ENCODE measurements at places on chromosomes 4 and X. TPM values are rescaled to one million over a fixed set of nuclear protein-coding genes. Genes with fewer than 3 reads are reported as not detected.
A peak's percentile ranks its signal among the peaks of the same experiment; 100 is the strongest.

- no peaks in the 10 kb centered on the region for H3K36me3 ChIP-seq
- H3K4me1 ChIP-seq, result no peaks in the 10 kb centered on the region
- no peak overlapping the region for H3K27ac ChIP-seq
- DNase-seq, result no peak
- no peaks in the 10 kb centered on the region for H3K27me3 ChIP-seq
These were observed 133.8 kb upstream of the TACR3 start for GRCh38 chr4:103853627-103854026.

DNA sequence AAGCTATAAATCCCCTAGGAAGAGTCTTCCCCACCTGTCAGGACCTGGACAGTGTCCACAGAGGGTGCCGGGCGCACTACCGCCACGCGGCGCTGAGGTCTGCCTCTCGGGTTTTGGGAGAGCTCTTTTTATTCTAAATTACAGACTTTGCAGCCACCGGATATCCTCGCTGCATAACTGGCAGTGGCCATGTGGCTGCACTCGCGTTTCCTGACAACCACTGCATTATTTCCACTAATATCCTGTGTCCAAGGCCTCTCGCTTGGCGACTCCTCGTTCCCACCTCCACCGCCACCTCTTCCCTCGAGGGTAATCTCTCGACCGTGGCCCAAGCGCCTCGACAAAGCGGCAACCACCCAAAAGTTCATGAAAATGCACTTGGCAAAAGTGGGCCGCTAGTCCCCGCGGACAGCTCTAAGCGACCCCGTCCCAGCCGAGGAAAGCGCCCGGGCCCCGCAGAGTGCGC is 512 bp upstream of the TMEM131L start:
- no peaks in the 10 kb centered on the region for H3K36me3 ChIP-seq
- H3K4me1 ChIP-seq, result no peaks in the 10 kb centered on the region
- peaks cover 21% of the 10 kb centered on the region for H3K27me3 ChIP-seq
- DNase-seq, result no peak
- H3K27ac ChIP-seq, result no peak overlapping the region
- H3K4me3 ChIP-seq, result peak overlapping the region; percentile 81

DNA sequence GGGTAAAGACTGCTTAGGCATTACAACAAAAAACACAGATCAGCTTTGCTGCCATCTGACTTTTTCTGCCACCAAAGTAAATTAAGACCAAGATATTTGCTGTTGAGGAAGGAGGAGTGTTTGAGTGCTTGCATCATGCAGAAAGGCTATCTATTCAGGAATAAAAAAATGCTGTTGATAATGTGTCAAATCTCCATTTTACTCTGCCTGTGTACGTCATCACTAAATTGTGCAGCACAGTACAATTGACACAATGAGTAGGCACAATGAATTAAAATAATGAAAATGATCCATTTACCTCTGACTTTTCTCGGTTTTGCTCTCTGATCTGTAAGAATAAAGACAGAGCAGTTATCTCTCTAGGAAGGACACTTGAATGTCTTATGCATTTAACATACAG is 56.3 kb downstream of the NKX6-1 start:
- H3K27me3 ChIP-seq, result no peaks in the 10 kb centered on the region
- H3K4me3 ChIP-seq, result no peak overlapping the region
- DNase-seq, result no peak
- H3K27ac ChIP-seq, result no peak overlapping the region

- peaks cover 62% of the 10 kb centered on the region for H3K27me3 ChIP-seq
- no peaks in the 10 kb centered on the region for H3K4me1 ChIP-seq
- H3K36me3 ChIP-seq, result no peaks in the 10 kb centered on the region
- no peak overlapping the region for H3K4me3 ChIP-seq
- H3K27ac ChIP-seq, result no peak overlapping the region
- no peak for DNase-seq
These were observed 42.5 kb upstream of the MAP9 start for GRCh38 chr4:155419266-155419665.

DNA sequence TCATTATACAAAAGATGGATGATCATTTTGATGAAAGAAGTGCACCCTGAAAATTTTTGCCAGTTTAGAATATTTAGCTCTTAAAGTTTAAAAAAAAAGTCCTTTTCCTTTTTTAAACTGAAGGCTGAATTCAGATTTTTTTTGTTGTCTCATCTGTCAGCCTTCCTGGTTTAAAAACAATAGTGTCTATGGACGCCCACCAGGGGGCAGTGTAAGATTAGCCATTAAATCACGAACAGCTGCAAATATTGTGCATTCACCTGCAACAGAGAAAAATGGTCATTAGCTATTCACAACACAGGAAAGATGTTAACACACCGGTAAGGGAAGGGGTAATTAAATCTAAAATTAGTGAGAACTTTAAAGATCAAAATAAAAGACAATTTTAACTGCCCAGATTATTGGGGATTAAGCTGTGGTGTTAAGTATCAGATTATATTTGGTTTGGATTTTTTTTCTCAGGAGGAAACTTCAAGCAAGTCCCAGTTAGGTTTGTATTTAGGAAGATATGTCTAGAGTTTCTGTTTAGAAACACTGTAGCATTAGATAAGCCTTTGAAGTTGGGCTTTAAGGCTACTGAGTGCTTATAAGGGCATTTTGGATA is 4.4 kb upstream of the CXorf38 start:
- DNase-seq, result peak; percentile 87
- no peaks in the 10 kb centered on the region for H3K27me3 ChIP-seq
- H3K4me3 ChIP-seq, result no peak overlapping the region
- no peaks in the 10 kb centered on the region for H3K4me1 ChIP-seq
- H3K36me3 ChIP-seq, result peaks cover 33% of the 10 kb centered on the region

DNA sequence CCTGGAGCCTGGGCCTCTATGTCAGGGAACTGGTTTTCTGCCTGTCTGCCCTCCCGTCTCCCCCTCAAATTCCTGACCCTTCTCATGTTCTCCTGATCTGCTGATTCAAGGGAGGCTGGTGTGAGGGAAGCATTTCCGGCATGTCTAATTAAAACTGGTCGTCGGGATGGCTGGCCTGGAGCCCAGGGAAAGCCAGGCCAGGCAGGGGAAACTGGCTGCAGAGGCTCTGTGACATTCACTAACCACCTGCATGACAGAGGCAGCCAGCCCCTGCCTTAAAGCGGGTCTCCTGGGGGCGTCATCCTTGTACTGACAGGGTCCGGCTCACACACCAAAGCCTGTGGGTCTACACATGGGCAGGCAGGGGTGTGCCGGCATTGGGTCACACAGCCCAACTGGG is 35.2 kb downstream of the ABLIM2 start:
- no peak for DNase-seq
- H3K27ac ChIP-seq, result no peak overlapping the region
- H3K4me1 ChIP-seq, result no peaks in the 10 kb centered on the region
- H3K27me3 ChIP-seq, result no peaks in the 10 kb centered on the region
- H3K4me3 ChIP-seq, result no peak overlapping the region

GRCh38 chr4:19583827-19584569 is 667.7 kb upstream of the SLIT2 start:
- no peak overlapping the region for H3K27ac ChIP-seq
- H3K27me3 ChIP-seq, result no peaks in the 10 kb centered on the region
- no peaks in the 10 kb centered on the region for H3K4me1 ChIP-seq
- DNase-seq, result no peak

DNA sequence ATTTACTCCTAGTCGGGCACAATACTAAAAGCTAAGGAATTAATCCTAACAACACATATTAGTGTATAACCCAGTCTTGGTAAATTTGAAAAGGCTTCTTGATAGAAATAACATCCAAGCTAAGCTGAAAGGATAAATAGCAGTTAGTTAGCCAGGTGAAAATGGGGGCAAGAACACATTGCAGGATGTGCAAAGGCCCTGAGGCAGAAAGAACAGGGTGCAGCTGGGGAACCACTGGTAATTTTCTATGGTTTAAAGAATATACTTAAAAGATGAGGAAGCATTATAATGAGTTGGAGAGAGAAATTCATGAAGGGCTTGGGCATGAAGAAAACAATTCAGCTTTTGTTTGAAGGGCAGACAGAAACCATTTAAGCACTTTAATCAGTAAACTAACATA is 689.0 kb downstream of the ADGRL3 start:
- no peaks in the 10 kb centered on the region for H3K27me3 ChIP-seq
- no peak for DNase-seq
- H3K36me3 ChIP-seq, result no peaks in the 10 kb centered on the region

DNA sequence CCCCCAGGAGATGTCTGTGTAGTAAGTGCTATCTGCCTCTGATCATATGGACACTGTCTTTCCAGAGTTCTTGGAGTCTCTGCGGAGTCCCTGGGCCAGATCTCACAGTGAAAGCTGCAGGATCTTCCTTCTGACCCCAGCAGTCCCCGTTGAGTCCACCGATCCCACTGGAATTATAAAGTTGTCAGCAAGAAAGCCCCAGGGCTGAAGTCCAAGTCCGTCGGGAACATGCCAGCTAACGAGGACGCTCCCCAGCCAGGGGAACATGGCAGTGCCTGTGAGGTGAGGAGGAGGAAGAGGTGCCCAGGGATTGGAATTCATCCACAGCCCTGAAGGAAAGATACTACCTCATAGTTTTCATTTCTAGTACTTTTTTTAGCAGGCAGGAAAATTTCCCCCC is 9.3 kb downstream of the ZNF81 start:
- no peaks in the 10 kb centered on the region for H3K27me3 ChIP-seq
- DNase-seq, result no peak
- no peak overlapping the region for H3K27ac ChIP-seq
- H3K4me3 ChIP-seq, result no peak overlapping the region

DNA sequence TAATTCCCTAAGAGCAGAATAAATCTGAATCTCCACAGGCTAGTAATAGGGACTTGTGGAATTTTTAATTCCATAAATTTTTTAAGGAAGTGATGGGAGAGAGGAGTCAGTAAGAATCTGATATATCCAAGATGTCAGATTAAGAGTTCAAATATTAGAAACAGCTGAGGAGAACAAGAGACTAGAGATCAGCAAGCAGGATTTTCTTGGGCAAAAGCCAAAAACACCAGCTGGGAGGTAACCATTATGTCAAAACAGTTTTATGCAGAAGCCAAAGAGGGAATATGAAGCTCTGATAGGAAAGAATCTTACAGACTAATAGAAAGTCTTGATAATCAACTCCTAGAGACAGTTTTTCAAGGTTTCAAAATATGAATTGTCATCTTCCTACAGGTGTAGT is 72.2 kb upstream of the RBPJ start:
- DNase-seq, result no peak
- H3K27me3 ChIP-seq, result no peaks in the 10 kb centered on the region
- H3K4me3 ChIP-seq, result no peak overlapping the region
- H3K4me1 ChIP-seq, result no peaks in the 10 kb centered on the region
- no peak overlapping the region for H3K27ac ChIP-seq

DNA sequence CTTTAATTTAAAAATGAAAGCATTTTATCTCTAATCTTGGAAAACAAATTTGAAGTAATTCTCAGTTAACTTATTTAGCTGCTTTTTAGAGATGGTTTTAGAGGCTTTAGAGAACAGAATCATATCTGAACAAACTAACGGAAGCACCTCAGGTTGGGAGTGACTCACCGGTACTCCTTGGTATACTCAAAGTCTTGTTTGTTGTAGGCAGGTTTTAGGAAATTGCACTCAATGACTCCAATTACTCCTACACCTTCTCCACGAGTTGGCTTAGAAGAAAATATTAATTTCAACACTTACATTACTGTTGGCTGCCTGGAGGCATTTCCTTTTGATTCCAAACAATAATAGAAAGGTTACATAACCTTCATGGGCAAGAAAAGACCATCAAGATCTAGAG is 23.6 kb downstream of the MORC4 start:
- no peak overlapping the region for H3K4me3 ChIP-seq
- H3K36me3 ChIP-seq, result no peaks in the 10 kb centered on the region
- no peaks in the 10 kb centered on the region for H3K4me1 ChIP-seq
- H3K27me3 ChIP-seq, result no peaks in the 10 kb centered on the region
- H3K27ac ChIP-seq, result no peak overlapping the region
- no peak for DNase-seq

Gene TXK
- 0.68 TPM for total RNA-seq

Gene TBL1X
- 14.4 TPM for total RNA-seq

Gene FSTL5
- total RNA-seq, result 1.1 TPM

Gene MAGEB2
- not detected for total RNA-seq

Gene LUZP4
- total RNA-seq, result not detected

Gene NMU
- total RNA-seq, result 13.2 TPM
